ENCODE measurements at places on chromosomes 12 and 14. TPM values are rescaled to one million over a fixed set of nuclear protein-coding genes. Genes with fewer than 3 reads are reported as not detected.

DNA sequence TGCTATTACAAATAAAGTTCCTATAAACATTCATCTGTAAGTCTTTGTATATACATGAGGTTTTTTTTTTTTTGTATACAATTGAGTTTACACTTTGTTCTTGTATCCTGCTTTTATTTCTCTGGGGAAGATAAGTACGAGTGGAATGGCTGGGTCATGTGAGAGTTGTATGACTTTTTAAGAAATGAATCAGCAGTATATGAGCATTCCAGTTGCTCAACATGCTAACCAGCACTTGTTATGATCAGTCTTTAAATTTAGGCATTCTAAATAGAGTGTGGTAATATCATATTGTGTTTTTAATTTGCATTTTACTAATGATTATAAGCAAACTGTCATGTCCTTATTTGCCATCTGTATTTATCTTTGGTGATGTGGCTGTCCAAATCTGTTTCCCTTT is 44.7 kb upstream of the AMIGO2 start:
- no peak for DNase-seq

- peak; percentile 97 for DNase-seq
Measured at GRCh38 chr14:89276424-89276975, 140.5 kb downstream of the FOXN3 start.

DNA sequence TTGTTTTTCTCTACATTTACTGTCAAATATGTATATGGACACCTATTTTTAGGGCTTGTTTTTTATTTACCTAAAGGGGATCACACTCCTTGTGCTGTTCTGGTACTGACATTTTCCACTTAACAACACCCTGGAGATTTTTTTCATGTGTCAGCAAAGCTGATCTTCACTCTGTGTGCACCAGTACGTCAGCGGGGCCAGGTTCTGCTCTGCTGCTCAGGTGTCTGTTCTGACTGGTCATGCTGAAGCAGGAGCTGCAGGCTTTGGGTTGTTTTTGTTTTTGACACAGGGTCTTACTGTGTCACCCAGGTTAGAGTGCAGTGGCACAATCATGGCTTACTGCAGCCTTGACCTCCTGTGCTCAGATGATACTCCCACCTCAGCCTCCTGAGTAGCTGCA is 81.9 kb upstream of the CCND2 start:
- no peak for DNase-seq

- no peak for DNase-seq
Measured at GRCh38 chr12:5037795-5038357, 5.8 kb upstream of the KCNA5 start.

DNA sequence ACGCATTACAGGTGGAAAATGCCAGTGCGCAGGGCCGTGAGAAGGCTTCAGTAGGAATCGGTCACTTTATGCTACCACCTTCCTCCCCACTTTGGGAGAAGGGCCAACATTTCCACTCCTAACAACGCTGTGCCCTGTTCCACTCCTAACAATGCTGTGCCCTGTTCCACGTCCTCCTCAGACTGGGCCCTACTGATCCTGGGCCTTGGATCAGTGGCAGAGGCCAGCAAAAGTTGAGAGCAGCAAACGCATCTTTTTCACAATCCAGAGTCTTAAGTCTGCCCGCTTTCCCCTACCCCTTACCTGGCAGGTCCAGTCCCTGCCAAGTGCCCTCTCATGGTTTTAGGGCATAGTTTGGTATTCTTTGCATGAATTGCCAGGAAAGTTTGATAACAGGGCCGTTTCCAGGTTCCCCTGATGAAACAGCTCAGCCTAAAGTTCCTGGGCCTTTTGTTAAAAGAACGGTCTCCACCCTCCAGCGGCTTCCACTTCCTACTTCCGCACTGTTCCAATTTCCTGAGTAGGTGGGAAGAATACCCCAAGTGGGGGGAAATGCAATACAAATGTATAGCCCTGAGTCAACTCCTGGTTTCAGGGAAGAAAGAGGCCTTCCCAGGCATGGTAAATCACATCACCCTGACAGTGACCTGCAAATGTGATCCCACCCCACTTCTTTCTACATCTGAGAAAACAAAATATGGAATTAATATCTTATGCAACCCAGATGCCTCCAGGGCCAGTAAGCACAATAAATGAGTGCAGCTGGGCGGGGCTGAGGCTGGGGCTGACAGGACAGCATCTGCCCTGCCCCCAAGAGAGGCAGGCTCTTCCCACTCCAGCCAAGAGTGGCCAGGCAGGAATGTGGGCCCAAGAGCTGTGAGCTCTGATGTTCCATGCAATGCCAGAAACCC is 15.0 kb downstream of the KCTD10 start:
- DNase-seq = no peak

DNA sequence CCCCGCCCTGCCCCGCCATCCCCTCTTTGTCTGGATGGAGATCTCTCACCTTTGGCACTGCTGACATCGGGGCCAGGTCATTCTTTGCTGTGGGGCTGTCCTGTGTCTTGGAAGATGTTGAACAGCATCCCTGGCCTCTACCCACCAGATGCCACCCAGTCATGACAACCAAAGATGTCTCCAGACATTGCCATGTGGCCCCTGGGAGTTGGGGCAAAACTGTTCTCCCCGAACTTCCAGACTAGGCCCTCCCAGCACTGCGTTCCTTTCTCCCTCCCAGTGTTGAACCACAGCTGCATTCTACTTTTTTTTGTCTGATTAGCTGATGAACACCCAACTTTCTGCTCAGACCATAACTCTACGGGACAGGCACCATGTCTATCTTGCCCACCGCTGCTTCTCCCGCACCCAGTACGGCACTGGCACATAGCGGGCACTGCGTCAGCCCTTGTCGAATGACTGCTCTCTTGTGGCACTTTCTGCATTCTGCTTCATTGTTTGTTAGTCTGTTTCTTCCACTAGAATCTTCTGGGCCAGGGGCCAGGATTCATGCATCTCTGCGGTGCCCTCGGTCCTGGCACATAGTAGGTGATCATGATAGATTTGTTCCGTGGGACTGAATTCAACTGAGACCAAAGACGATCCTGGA is 13.1 kb upstream of the MYL2 start:
- no peak for DNase-seq

DNA sequence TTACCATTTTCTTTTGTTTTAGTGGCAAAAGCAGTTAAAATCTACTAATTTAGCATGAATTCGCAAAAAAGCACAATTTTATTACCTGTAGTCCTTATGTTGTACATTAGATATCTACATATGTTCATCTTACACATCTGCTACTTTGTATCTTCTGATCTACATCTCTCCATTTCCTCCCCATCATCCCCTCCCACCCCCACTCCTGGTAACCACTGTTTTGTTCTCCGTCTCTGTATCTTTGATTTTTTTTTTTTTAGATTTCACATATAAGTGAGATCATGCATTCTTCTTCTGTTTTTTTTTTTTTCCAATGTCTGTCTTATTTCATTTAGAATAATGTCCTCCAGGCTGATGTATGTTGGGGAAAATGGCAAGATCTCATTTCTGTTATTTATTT is 922.7 kb downstream of the VRK1 start:
- DNase-seq = no peak

DNA sequence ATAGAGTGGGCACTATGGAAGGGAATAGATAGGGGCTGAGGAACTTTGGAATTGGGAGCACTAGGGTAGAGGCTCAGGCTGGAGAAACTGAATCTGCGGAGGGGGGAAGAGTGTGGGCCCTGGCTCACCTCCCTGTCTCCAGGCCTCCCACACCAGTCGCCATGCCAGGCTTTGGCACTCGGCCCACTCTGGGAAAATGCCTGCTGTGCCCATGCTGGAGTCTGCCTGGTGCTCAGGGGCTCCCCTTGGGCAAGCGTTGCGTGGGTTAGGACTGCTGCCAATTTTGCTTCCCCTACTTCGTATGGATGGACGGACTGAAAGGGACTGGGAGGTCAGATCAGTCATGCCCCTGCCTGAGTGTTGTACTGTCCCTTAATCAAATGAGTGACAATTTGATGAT is 34.6 kb upstream of the CISTR start:
- no peak for DNase-seq

- no peak for DNase-seq
Measured at GRCh38 chr12:123655420-123655819, 15.5 kb upstream of the TCTN2 start.

Gene EGLN3
- 0.31 TPM for total RNA-seq
